ENCODE measurements at places on chromosomes 7 and 10.

DNA sequence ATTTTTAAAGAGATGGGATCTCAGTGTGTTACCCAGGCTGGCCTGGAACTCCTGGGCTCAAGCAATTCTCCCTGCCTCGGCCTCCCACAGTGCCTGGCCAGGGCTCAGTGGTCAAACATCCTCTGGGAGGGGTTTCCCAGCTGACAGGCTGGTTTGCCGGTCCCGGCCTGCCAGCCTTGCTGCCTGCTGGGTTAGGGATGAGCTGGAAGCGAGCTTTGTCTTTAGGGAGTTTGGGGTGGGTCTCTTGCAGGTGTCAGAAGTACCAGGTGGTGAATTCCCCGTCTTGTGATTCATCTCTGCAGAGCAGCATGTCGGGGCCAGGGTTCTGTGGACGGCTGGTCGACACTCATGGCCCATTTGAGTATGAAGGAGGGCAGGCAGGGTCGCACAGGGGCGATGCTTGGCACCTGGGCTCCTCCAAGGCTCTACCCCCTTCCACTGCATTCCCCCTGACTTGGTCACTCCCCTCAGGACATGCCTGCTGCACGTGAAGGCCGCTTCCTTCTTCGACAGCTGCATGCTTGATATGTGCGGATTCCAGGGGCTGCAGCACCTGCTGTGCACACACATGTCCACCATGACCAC is 30.3 kb downstream of the ZAN start:
- no peak for DNase-seq

GRCh38 chr7:100963874-100964273 is 5.5 kb upstream of the MUC12 start:
- no peak for DNase-seq

DNA sequence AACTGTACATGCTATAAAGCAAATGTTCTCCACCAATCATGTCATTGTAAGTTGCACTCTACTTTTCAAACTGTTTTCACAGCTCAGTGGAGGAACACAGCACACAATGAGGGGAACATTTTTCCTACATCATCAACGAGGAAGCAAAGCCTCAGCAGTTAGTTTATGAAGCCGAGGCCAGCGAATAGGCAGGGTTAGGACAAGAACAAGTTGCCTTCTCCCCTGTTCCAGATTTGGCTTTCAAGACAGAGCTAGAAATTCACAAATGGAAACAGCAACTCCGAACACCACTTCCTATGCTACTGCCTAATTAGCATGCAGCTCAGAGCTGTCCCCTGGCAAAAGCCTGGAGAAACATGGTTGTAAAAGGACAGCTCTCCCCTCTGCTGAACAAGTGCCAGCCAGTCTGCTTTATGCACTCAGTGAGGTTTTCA is 19.8 kb downstream of the ITGB8 start:
- DNase-seq = peak; percentile 30

GRCh38 chr10:83897626-83898025 is 241.7 kb upstream of the GHITM start:
- DNase-seq = no peak

DNA sequence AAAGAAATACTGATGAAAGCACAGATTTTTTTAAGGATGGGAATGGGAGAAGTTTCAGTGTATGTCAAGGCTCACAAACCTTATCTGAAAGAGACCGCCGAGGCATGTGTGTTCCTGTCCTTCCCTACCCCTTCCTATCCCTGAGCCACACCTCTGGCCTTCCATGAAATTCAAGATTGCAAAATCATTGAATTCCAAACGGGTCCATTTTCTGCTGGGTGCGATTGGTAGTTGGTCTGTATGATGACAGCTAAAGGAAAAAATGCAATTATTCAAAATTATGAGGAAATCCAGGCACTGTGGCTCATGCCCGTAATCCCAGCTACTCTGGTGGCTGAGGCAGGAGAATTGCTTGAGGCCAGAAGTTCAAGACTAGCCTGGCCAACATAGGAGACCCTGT is 170.1 kb downstream of the ARHGAP12 start:
- peak; percentile 35 for DNase-seq

DNA sequence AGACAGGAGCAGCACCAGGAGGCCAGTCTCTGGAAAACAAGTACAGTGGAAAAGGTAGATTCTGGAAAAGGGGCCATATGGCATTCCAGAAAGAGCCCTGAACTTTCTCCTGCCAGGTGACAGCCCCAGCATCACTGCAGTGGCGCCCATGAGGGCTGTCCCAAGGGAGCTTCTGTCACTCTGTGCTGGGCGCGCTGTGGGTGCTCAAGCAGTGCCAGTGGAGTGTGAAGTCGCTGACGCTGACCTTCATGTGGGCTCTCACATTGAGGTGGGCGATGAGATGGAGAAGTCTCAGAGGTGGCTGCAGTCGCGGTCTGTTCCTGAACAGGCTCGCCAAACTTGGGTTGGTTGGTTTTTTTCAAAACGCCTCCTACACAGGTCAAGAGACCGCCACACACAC is 38.2 kb downstream of the FKBP6 start:
- DNase-seq = no peak

DNA sequence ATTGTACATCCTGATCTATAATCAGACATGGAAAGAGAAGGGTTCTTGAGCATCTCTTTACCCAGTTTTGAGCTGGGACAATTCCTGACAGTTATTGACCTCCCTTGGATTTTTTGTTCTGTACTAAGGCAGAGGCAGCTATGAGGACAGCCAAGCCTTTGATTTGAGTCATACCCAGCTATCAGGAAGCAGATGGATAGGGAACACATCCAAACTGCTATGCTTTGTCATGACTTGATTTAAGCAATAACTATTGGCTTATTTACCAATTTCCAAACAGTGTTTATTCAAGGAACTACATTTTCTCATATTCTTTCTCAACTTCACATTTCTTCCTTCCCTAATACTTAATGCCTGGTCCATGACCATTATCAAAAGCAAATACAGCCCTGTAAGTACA is 396.4 kb upstream of the STEAP1 start:
- DNase-seq = no peak

DNA sequence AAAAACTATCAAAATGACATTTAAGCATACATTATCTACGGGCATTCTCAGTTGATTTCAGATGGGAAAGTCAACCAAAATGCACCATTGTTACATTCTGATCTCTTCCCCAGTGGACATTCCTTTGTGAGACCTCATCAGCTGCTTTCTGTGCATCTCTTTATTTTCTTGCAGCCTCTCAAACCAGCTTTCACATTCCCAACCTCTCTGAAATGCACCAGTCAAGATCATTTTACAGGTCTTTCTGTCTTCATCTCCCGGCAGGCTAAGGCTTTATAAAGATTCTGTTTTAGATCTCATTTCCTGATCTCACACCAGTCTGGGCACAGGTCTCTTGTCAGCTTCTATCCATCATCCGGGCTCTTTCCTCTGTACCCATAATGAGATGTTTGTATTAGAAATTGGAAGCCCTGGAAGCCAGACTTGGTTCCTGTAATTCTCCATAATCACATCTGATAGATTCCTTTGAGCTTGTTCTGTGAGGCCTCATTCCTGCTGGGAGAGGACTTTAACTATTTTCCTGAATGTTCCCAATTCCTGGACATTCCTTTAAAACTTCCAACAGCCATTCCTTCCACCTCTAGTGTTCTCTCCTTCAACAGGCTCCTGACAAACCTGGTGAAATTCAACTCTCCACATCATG is 44.3 kb upstream of the ARL4A start:
- DNase-seq = no peak

DNA sequence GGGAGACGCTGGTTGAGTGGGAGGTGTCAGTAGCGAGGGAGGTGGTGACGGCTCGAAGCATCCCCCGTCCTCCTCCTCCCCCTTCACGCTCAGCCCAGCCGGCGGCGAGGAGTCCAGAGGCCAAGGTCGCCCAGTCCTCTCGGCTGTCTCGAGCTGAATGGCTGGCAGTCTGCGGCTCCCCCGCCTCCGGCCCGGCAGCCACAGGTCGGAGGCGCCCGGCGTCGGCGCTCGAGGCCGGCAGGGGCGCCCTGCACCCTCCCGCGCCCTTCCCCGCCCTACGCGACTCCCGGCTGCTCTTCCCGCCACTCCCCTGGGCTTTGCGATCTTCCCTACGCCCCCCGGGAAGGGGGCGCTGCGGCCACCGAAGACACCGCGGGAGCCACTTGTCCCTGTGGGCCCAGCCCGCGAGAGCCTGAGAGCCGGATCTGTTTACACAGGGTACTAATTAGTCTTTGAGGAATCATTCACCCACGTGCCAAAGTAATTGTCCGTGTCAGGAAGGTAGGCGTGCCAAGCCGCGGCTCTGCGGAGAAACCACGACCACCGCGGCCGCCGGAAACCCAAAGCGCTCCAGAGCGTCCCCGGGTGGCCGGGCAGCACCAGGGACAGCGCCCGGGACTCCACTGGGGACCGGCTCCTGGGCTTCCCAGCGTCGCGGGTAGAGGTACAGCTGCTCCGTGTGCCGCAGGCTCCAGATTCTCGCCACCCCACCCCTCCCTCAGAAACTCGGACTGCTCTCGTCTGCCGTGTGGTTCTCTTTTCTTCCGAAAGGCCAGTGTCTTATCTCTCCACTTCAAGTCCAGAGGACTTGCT is at the start of gene NXPH1:
Gene NXPH1, plus strand, starts transcription at position 133 of the 813 bp plus-strand sequence.
- DNase-seq = no peak

DNA sequence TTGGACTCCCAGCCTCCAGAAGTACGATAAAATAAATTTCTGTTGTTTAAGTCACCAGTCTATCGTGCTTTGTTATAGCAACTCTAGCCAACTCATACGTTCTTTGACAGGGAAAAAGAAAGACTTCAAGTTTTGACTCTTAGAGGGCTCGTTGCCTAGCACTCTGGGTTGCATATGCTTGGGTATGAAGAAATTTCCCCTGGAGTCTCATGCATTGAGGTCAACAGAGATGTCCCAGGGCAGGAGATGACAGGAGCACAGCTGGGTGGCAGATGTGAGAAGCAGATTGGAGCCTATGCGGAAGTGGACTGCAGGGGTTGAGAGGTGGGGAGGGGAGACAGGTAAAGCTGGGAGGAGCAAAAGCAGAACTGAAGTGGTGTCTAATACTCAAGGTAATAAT is 63.3 kb upstream of the JAZF1 start:
- DNase-seq = no peak

DNA sequence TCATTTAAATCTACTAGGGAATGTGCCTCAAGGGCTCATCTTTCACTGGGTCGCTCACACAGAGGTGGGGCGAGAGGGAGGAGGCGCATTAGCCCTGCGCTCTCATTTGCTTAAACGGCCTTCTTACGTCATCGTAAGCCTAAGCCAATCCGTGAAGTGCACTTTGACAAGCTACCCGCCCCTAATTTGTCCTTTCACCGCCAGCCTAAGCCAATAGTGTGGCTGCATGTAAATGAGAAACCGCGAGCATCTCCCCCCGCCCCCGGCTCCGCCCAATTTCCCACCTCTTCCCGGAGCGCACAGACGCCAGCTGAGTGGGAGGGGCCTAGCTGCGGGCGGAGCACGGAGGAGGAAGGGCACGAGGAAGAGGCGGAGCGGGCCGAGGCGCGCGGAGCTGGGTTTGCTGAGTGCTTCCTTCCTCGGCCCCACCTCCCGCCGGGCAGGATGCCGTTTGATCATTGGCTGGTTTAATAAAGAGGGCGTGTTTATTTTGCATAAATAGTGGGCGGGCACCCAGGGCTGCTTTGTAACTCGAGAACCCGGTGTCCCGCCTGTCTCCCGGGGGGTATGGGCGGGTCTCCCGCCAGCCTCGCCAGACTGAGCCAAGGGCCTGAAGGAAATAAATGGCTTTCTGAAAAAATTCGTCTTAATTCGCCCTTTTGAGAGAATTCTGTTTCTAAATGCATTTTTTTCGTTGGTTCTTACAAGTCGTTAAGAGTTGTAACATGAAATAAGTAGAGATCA is 289.6 kb upstream of the NFE2L3 start:
- DNase-seq = peak; percentile 93

GRCh38 chr10:17023386-17024298 is 106.0 kb downstream of the CUBN start:
- no peak for DNase-seq

GRCh38 chr7:125127304-125127703 is 197.7 kb upstream of the POT1 start:
- DNase-seq = no peak

DNA sequence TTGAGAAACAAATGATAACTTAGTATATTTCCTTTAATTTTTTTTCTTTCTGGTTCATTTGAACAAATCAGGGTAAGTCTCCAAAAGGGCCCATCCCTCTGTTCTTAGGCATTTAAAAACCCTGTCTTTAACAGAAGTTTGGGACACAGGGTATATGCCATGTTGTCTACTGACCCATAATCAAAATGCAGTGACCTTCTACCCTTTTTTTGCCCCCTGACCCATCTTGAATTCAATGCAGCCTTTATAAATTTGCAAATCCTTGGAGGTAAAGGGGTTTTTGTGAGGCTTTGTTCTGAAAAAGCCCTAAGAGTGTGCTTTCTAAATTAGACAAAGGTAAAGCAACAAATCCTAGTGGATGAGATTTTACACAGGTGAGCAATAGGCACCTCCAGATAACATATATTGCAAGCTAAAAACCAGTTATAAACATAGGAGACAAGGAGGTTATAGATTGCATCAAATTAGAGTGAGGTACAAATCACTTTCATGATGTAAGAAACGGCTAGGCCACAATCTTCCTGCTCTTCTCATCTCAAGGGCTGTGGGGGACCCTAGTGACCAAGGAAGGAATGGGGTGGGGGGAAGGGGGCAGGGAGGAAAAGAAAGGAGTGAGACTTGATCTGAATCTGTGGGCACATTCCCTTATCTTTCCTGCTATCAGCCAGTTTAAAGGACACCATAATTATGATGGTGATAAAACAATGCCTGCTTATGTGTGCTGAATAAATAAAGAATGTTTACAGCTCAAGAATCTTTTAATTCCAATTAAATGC is 2.7 kb downstream of the SKIDA1 start:
- DNase-seq = no peak

GRCh38 chr7:44858161-44858560 is 10.3 kb upstream of the H2AZ2 start:
- no peak for DNase-seq

DNA sequence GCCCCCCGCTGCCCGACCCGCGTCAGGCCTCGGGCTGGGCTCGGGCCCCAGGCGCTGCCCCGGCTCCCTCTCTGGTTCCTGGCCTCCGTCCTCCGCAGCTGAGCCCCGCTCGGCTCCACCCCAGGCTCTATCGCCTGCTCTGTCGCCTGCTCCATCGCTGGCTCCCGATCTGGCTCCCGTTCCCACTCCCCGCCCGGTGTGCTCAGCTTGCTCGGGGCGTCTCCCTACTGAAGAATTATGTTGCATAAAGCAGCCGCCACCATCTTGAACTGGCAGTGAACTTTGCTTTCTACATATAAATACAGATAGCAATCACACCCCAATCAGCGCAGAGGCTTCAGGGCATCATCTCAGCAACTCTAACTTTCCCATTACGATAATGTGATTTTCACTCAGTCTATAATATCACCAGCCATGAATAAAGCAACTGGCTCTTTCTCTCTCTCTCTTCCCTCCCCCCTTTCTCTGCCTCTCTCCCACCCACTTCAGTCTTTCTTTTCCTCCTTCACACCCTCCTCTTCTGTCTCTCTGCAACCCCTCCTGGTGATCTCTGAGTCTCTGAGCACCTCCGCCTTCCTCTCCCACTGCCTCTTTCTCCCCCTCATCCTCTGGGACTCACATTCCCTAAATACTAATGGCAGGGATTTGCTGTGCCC is 43.3 kb upstream of the BTRC start:
- DNase-seq = no peak

DNA sequence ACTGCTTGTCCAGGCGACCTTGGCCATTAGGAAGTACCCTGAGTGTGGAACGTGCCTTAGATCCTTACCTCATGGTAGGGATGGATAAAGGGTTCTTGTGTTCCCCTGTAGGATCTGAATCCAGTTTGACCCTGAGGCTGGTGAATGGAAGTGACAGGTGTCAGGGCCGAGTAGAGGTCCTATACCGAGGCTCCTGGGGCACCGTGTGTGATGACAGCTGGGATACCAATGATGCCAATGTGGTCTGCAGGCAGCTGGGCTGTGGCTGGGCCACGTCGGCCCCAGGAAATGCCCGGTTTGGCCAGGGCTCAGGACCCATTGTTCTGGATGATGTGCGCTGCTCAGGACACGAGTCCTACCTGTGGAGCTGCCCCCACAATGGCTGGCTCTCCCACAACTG is 31.6 kb downstream of the DMBT1 start:
- DNase-seq = no peak
